ENCODE measurements at places on chromosomes 2 and 18.

DNA sequence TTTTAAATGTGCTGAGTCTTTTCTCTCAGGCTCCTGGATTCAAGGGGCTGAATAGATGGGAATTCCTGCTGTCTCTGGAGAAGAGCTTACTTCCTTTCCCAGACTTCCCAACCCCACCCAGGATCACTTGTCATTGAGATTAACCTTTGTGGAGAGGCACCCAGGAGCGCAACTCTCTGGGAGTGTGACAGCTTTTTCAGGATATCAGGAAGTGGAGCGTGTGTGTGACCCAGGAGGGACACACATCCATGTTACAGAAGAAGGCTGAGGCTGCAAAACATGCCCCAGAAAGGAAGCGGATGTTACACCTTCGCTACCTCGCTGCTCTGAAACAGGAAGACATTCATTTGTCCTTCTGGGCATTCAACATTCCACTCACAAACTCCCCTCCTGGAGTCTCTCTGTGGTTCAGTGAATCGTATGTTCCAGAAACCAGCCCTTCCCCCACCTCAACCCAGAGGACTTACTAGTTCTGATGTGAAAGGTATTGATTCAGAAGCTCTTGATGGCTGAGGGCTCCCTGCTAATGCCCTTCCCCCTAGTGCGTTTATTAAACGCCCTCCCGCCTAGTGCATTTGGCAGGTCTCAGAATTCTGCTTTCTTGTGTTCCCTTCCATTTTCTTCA lies 523.9 kb downstream of the TNS1 start:
- DNase-seq: no peak

DNA sequence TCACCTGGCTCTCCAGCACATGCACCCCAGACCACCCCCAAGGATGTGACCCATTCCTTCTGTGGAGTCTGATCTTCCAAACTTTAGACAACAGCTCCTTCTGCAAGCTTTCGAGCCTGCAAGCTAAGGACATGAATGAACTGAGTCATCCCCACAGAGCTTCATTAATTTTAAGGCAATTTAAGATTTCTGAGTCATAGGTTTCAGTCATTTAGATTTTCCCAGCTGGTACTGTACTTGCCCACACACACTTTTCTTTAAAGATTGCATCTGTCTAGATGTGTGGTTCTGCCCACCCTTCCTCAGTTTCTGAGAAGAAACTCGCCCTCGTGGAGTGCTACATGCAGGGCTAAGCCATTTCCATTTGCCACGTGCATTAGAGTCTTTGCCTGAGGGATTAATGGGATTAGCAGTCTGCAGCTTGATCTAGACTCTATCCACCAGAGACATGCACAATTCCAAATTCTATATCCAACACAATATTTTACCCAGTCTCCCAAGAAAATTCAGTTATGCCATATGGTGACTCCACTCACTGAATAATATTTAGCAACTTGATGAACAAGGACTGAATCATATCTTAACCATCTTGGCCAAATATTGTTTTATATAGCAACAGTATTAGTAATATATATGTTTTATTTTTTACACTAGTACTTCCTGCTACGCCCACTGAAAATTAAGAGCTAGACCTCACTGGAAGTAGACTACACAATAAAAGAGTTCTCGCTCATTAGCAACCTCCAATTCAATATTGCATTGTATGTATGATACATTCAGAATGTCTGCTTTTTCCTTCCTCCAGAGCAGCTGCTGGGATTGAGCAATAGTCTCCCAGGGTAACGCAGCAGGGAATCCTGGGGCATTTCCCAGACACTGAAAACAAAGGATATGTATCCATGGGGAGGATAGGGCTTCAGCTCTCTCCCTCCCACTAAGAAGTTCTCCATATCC lies 14.3 kb upstream of the TRIB2 start:
- DNase-seq: peak; percentile 80

GRCh38 chr2:237978058-237978712 lies 11.4 kb downstream of the UBE2F start:
- DNase-seq: no peak

- DNase-seq: no peak
Measured at GRCh38 chr2:142472382-142472781, 341.6 kb upstream of the LRP1B start.

GRCh38 chr2:218371983-218372350 lies 10.1 kb upstream of the SLC11A1 start:
- no peak for DNase-seq

- DNase-seq: no peak
Measured at GRCh38 chr2:59233448-59233847, 992.3 kb upstream of the FANCL start.

- DNase-seq: no peak
Measured at GRCh38 chr2:223820549-223820948, 16.8 kb downstream of the AP1S3 start.

DNA sequence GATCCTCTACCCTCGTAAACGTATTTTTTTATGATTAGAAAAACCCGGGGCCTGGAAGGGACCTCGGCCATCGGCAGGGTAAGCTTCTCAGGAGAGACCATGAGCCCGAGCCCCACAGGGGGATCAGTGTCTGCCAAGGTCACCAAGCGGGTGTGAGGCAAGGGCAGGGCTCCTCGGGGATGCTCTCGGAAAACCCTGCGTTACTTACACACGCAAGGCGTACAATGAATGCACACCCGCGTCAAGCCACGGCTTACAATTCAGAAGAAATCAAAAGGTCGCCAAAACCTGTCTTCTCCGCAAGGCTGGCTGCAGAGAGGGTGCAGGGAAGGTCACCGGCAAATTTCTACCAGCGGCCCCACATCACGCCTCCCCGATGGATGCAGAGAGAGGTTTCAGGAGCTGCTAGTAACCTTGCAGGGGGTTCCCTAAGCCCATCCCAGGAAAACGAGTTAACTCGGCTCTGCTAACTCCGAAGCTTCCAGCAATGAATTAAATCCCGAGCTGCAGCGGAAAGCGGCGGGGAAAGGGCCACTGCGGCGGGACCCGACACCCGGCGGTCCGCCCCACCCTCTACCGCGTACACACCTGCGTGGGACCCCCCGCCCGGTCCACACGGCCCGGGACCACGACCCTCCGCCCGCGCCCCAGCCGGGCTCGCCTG lies 638 bp downstream of the ST3GAL5 start:
- no peak for DNase-seq

- DNase-seq: peak; percentile 87
Measured at GRCh38 chr2:85089585-85089984, 43.6 kb upstream of the TCF7L1 start.

DNA sequence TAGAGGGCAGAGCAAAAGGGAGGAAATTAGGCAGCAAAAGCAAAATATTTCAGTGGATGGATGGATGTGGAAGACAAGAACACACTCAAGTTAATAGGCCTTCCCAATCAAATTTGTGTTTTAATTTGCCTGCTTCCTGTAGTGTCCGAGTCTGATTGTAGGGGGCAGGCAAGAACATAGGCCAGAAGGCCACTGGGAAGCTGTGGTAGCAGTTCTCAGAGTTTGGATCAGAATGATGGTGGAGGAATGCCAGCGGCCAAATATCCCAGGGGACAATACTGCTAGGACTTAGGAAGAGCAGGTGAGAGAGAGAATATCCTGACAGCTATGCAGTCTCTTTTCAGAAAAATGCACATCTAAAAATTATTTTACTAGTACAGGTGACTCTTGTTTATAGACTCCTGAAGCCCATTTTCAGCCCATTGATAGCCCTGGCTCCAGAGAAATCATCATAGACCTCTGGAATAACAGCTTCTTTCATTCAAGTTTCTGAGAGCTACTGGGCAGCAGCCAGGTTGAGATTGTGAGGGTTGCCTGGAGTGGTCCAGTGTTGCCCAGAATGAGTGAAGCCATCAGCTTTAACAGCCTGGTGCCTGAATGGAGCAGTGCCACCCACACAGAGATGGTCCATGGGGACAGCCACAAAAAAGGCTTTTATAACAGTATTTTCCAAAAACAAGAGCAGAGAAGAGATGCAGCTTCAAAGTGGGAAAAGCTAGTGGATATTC lies 19.1 kb upstream of the SERPINE2 start:
- DNase-seq: no peak

DNA sequence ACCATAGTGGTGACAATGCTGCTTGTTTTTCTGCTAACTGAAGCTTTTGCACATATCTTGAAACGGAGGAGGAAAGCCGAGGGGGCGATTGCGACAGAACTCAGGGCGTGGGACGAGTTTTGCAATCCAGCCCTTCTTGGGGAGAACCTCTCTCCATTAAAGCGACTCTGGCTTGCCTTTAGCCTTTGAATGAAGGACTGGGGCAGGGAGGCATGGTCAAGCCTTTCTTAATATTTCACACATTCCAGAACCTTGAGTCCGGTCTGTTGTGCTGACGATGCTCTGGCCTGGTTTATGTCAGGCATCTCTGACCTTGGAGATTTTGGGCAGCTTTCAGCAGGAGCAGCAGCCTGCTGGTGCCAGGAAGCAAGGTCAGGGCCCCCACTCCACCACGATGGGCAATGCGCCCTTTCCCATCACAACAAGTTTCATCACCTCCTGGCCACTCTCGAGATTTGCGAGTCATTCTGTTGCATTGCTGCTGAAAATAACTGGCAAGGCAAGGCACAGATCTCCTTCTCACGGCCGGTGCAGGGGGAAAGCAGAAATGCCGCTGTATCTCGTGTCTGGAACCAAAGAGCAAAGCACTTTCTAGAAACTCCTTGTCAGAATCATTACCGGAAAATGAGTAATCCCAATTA lies 10.8 kb downstream of the EMILIN2 start:
- no peak for DNase-seq

DNA sequence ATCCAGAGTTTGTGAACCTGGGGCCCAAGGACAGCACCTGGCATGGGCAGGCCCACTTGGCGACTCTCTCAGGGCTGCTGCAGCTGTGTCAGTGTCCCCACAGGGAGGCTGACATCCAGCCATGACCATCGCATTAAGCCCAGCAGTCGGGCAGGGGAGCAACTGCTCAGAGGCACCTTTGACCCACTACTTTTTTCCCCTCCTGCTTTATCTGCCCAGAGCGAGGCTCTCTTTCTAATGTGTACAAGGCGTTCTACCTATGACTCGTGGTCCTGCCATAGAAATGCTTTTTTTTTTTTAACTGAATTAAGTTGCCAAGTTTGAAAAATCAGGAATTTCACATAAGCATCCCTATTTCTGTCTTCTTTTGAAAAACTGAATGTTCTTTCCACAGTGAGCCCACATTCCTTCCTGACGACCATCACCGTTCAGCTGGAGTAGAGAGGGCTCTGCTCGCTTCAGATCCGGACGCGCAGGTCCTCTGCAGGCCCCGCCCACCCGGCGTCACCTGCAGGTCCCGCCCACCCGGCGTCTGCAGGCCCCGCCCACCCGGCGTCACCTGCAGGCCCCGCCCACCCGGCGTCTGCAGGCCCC lies 403 bp upstream of the CLUL1 start:
- DNase-seq: no peak

GRCh38 chr2:108370080-108370479 lies 7.7 kb upstream of the SULT1C4 start:
- DNase-seq: no peak

DNA sequence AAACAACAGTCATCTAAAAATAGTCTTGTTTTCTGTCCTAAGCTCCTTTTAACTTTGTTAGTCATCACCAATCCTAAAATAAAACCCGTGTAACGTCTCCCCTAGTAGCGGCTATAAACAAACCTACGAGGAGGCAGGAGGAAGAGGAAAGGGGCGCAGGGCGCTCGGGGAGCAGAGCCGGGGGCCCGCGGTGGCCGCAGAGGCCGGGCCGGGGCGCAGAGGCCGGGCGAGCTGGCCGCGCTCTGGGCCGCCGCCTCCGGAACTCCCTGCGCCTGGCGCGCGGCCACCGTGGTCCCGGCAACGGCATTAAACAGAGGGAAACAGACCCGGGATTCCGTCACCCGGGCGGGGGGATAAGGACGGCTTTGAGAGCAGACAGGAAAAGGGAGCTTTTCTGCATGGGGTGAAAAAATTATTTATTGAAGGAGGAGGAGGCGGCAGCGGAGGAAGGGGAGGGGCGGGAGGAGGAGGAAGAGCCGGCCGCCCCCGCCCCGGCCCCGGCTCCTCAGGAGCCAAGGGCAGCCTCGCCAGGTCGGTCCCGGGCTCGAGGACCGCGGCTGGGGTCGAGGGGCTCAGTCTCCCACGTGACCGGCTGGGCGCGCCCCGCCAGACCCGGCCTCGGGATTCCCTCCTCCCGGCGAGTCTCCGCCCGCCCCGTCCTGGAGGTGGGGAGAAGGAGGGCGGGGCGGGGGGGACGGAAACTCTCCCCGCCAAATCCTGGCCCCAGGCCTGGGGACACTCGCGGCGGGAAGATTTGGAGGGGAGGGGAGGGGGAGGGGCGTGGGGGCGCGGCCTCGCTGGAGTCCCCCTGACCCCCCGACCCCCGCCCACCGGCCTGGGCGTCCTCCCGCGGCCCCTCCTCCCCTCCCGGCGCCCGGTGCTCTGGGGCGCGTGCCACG lies 1.8 kb upstream of the NFATC1 start:
- DNase-seq: peak; percentile 97

DNA sequence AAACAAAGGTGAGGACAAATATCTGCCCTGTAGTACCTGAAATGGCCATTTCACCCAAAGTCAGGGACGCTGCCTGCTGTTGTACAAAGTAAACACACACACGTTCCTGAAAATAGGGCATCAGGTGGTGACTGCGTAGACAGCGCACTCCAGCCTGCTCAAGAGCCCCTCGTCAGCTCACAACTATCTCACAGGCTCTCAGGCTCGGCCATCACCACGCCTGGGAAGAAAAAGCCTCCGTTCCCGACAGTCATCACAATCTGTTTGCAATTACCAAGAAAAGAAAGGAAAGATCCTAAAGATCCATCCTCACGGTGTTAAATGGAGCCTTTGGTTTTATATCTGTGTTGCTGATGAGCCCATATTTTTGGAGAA lies 230.2 kb downstream of the ZNF516 start:
- DNase-seq: no peak

GRCh38 chr2:16943279-16943958 lies 277.8 kb upstream of the CYRIA start:
- no peak for DNase-seq

- no peak for DNase-seq
Measured at GRCh38 chr2:42105330-42106256, 57.8 kb downstream of the PKDCC start.

DNA sequence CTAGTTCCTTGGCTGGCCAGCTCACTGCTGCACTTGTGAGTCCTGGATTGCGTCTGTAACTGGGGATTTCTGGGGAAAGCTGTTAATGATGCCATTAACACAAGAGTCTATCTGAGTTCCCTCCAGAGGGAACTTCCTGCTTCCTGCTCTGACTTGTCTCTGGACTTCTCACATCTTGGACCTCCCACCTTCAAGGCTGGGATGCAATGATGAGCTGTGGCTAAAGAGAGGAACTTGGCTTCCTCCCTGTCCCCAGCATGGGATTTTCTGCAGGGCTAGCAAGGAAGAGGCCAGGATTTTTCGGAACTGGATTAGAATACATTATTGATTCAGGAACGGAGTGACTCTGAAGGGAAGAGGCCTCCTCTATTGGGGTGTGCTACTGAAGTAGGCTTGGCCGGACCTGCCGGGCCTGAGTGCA lies 155.5 kb downstream of the CLIP4 start:
- DNase-seq: peak; percentile 54

DNA sequence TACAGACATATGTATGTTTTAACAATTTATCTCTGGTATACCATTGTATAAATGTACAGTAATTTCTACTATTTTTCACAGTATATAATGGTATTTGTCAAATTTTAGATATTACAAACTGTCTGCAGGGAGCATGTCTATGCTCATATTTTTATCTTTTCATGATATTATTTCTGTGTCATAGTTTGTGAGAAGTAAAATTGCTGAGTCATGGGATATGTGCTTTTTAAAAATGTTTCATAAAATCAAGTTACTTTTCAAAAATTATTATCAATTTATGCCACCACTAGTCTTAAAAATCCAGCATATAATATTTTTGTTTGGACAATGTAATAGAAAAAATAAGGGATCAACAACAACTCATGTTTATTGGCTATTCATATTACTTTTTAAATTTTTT lies 9.1 kb upstream of the ZNF804A start:
- no peak for DNase-seq

- DNase-seq: no peak
Measured at GRCh38 chr2:221323513-221323912, 248.6 kb downstream of the EPHA4 start.

All from right hindlimb (tissue), 1 donor.